NCI-H187 (cell line): ENCODE measurements at places on chromosomes 4 and X.

GRCh38 chr4:8723222-8723980 is 130.8 kb downstream of the CPZ start:
- DNase-seq, result no peak

GRCh38 chrX:29453333-29453732 is 762.0 kb upstream of the MAGEB2 start:
- DNase-seq, result no peak

DNA sequence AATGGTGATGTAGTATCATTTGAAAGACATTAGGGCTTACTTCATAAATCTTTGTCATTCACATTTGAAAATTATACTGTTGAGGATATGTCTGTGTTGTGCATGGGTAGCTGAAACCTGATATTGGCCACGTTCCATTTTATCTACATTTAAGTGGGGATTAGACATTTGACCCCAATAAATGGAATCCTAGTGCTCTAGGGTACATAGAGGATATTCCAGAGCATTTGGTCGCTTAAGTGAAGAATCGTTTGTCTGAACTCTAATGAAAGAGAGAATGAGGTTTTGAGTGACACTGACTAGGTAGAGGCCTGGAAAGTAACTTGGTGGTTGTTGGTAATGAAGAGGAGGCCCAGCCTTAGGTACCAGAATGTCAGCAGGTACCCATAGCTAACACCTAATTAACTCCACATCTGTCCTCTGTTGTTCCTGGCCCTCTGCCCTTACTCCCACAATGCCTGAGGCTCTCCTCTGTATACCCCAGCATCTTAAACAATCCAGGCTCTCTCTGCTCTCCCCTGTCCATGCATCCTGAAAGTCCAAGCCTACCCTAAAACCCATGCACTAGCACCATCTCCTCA is 299.5 kb upstream of the KLF3 start:
- no peak for DNase-seq

- DNase-seq, result no peak
Measured at GRCh38 chrX:18873836-18874235, 110.1 kb downstream of the PHKA2 start.

DNA sequence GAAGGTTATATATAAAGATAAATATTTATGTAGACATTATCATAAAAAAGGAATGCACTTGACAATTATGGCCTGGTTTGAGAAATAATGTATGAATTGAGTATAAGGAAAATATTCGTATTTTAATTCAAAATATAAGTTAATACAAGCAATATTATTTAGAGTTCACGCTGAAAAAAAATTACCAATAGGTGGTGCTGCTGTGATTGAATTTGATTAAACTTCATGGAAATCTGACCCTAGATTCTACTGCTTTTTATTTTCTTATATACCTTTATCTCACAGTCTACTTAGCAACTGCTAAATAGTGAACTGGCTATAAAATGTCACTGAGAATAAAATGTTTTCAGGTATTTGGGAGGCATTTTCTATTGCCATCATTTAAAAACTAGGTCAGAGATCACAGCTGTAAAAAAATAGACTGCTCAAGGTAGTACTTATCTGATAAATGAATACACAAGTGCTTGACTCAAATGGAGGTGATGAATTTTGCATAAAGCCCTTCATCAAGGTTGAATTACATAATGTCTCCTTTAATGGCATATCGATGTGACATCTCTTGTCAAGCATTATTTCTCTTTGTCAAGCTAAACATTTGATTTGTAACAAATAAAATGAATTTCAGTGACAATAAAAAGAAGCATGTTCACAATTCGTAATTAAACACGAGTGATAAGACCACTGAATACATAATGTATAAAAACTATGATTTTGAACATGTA is 1638.8 kb upstream of the PCDH7 start:
- DNase-seq, result no peak
